ENCODE measurements at places on chromosomes 16 and 17.

DNA sequence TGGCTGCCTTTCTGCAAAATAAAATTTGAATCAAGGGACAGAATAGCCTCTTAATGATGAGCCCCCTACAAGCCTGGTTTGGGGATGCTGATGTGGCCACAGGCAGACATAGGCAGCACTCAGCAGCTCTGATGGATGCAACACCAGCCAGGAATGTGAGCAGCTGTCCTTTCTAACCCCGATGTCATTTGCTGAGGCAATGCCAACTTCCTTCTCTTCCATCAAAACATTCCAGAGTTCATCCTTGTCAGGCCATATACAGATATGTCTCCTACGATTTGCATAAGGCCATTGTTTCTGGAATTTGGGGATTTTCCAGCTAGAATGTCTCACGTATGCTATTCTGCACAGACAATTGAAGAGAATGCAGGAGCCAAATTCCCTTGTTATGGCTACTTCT, 52.1 kb upstream of the MYOCD start:
- DNase-seq: peak; percentile 96

GRCh38 chr17:14149751-14150150, 80.4 kb downstream of the COX10 start:
- DNase-seq: no peak

GRCh38 chr17:68612923-68613292, 11.7 kb upstream of the FAM20A start:
- no peak for DNase-seq

GRCh38 chr16:87580855-87581261, 21.4 kb upstream of the JPH3 start:
- DNase-seq: peak; percentile 91

DNA sequence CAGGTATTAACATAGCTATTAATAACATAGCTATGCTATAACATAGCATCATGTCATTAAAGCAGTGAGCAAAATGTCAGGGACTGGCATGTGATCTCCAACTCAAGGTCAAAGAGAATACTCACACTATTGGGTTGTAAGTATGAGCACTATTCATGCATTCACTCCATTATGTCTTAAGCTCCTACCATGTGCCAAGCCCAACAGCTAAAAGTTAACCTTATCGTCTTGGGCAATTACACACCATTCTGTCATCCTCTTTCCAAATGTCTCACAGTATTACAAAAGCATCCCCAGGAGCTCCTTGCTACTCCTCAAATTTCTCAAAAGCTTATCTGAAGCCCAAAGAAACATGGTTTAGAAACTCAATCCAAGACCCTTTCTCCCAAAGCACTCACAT, 22.0 kb upstream of the NOG start:
- DNase-seq: no peak

DNA sequence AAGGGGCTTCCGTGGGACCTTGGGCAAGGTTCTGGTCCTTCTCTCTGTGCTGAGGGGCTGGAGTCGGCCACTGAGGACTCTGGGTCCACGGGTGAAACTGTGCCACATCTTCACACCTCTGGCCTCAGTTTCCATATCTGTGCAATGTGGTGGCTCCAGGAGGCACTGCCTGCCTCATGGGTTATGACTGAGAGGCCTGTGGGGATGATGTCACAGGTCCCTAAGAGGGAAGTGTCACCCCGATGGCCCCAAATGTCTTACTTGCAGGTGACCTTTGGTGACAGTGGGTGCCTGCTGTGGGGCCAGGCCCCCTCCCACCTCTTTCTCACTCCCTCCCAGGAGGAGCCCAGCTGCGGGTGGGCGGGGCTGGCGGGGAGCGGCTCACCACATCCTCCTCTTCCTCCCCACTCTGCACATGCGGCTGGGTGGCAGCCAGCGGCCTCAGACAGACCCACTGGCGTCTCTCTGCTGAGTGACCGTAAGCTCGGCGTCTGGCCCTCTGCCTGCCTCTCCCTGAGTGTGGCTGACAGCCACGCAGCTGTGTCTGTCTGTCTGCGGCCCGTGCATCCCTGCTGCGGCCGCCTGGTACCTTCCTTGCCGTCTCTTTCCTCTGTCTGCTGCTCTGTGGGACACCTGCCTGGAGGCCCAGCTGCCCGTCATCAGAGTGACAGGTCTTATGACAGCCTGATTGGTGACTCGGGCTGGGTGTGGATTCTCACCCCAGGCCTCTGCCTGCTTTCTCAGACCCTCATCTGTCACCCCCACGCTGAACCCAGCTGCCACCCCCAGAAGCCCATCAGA, at the start of gene IL21R:
IL21R (plus strand) TSS at position 407 of the 801 bp plus-strand sequence. CDS start 27,898 bp downstream, outside the sequence.
- peak; percentile 68 for DNase-seq

DNA sequence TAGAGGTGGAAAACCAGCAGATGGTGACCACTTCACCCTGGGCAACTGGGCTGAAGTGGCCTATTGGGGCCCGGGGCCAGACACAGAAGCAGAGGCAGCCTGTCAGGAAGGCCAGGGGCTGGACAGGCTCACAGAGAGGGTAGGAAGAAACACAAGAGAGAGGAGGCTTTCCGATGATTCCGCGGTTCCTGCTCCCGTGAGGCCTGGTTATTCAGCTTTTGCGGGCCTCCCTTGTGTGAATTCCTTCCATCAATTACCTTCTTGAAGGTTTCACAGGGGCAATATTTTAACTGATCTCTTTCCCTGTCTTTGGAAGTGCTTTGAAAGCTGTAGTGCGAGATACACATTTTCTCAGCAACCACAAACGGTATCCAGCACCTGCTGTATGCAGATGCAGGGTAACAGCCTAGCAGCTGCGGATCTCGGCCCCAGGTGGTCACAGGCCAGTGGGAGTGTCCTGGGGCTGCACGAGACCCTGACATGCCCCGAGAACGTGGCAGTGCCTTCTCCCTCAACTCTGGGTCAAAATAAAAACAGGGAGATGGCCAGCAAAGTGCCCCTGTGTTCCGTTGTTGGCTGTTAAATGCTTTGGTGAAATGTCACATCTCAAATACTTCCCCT, 11.6 kb upstream of the CMIP start:
- DNase-seq: no peak

DNA sequence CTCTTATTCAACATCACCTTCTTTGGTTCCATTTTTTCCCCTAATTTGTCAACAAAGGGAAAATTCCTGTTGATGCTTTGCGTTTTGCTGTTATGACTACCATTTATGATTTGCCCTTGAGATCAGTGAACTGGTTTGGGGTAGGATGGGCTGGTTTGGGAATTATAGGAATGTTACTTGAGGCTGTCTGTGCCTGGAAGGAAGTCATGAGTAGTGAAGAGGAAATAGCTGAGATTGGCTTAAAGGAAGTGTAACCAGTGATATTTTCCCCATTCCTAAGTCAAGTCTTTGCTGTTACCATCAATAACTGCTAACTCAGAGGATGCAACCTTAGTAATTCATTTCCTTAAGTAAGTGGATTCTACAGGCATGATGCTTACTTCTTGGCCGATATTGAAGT, 179.2 kb downstream of the MAP2K6 start:
- peak; percentile 13 for DNase-seq

DNA sequence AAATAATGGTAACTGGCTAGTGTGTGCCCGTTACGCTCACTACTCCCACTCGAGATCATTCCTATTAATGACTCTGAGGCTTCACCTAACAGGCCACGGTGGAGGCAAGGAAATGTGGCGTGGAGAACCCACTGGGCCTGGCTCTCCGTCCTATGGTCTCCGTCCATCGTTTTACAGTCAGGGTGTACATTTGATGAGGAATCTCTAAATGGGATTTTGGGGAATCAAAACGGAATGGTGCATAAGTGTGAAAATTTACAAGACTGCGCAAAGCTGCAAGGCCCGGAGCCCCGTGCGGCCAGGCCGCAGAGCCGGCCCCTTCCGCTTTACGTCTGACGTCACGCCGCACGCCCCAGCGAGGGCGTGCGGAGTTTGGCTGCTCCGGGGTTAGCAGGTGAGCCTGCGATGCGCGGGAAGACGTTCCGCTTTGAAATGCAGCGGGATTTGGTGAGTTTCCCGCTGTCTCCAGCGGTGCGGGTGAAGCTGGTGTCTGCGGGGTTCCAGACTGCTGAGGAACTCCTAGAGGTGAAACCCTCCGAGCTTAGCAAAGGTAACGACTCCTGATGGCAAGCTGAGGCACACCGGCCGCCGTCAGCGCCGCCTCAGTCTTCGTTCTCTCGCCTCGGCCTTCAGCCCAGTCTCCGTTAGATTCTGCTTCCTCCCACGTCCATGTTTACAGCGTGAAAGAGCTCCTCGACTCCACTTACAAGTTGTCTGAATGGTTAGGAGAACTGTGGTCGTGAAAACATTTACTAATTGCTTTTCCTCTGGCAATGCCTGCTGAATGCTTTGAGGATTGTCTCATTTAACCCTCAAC, at the start of gene RAD51C:
RAD51C (plus strand) TSS at position 364 of the 817 bp plus-strand sequence; CDS start at position 406, 42 bp downstream.
- DNase-seq: peak; percentile 85

GRCh38 chr17:72343911-72344310, 223.1 kb downstream of the SOX9 start:
- no peak for DNase-seq

- DNase-seq: peak; percentile 32
Measured at GRCh38 chr16:117379-118365, 20.8 kb downstream of the NPRL3 start.

Measured in fibroblast of upper back skin (primary cell).